Transverse colon (tissue), 4 donors: ENCODE measurements at places on chromosomes 16 and 17. TPM values are rescaled to one million over a fixed set of nuclear protein-coding genes. Genes with fewer than 3 reads are reported as not detected.
A peak's percentile ranks its signal among the peaks of the same experiment; 100 is the strongest.

The PITPNM3 gene
- 40.0 TPM for total RNA-seq

The TBC1D3K gene
- total RNA-seq: not detected

The KRTAP4-6 gene
- not detected for total RNA-seq

The TBC1D3E gene
- total RNA-seq: not detected

The FBXO39 gene
- total RNA-seq: not detected

The CBX8 gene
- 1.5 TPM for total RNA-seq

DNA sequence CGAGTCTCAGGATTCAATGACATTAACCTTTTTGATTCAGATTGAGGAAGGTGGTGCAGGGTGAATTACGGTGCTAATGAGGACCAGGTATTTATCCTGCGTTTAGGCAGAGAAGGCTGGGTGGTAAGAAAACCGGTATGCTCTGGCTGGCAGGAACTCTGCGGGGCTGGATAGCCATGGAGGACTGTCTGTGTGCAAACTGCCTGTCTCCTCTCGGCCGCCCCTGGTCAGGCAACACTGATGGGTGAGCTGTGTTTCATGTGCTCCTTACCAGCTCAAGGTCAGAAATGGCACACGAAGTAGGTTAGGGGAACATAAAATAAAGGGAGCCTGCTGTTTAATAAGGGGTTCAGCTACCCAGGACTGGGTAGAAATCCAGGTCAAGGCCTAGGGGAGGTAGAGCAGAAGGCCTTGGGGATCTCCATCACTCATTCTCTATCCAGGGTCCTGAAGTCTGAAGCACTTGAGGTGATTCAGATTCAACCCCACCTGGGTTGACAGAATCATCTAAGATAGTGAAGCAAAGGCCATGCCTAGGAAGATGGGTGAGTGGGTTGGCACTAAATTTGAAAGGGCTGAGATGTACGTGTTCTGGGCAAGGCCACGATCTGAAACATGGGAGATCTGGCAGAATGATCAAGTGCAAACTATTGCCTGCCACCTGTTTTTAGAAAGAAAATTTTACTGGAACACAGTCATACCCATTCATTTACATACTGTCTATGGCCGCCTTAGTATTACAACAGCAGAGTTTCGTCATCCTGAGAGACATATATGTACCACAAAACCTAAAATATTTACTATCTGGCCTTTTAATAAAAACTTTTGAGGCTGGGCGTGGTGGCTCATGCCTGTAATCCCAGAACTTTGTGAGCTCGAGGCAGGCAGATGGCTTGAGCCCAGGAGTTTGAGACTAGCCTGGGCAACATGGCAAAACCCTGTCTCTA lies 292.5 kb downstream of the XYLT1 start:
- no peaks in the 10 kb centered on the region for H3K4me1 ChIP-seq
- no peaks in the 10 kb centered on the region for H3K27me3 ChIP-seq
- DNase-seq: no peak
- no peak overlapping the region for H3K4me3 ChIP-seq
- H3K36me3 ChIP-seq: no peaks in the 10 kb centered on the region
- no peak overlapping the region for H3K27ac ChIP-seq

GRCh38 chr17:48704361-48705248 lies 17.7 kb downstream of the PRAC1 start:
- no peak overlapping the region for H3K4me3 ChIP-seq
- no peaks in the 10 kb centered on the region for H3K4me1 ChIP-seq
- no peak overlapping the region for H3K27ac ChIP-seq
- no peak for DNase-seq
- peaks cover 52% of the 10 kb centered on the region for H3K27me3 ChIP-seq

- H3K4me3 ChIP-seq: no peak overlapping the region
- DNase-seq: no peak
- peaks cover 55% of the 10 kb centered on the region for H3K36me3 ChIP-seq
- H3K27ac ChIP-seq: no peak overlapping the region
- H3K4me1 ChIP-seq: no peaks in the 10 kb centered on the region
- H3K27me3 ChIP-seq: no peaks in the 10 kb centered on the region
Observed at GRCh38 chr17:29086628-29087332, 43.8 kb downstream of the PIPOX start.

DNA sequence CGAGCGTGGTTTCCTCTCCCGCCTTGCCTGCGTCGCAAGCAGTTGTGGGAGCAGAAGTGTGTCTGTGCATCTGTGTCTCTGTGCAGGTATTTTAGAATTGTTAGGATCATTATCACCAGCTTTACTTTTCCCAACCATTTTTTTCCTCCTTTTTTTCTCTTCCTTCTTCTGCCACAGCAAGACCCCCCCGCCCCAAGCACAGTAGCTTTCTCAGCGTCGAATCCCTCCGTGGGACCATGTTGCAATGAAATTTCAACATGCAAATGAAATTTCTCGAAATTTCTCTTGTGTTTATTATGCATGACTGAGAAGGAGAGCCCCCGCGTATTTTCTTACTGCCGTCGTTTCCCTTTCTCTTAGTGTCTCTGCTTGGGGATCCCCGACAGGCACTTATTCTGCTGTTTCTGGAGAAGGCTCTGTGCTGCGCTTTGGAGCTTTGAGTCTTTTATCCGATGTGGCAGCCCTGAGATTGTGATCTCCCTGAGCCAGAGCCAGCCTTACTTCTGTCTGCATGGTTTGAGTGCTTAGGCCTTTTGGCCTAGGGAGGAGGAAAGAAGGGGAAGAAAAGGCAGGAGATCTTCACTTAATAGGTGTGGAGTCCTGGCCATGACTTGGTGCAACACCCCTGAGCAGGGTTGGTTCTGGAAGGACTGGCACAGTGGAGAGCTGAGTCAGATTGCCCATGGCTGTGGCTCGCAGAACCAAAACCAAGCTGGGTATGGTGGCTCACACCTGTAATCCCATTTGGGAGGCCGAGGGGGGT lies 5.0 kb downstream of the ARMC7 start:
- no peaks in the 10 kb centered on the region for H3K36me3 ChIP-seq
- peaks cover 8% of the 10 kb centered on the region for H3K4me1 ChIP-seq

DNA sequence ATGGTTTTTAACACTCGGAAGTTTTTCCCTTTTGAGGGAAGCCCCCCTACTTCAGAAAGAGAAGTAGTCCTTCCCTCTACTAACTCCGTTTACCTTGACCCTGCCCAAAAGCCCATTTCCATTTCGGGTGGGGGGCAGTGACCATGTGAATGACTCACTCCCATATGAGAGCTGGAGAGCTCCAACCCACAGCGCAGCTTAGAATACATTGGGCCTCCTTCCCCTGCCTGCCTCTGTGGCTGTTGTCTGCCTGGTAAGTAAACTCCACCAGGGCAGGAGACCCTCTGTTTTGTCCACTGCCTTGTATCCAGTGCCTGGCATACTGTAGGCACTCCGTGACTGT lies 985 bp downstream of the SGSM2 start:
- peak overlapping the region; percentile 92 for H3K27ac ChIP-seq
- DNase-seq: no peak
- H3K4me1 ChIP-seq: peaks cover 6% of the 10 kb centered on the region
- peaks cover 16% of the 10 kb centered on the region for H3K36me3 ChIP-seq
- H3K4me3 ChIP-seq: peak overlapping the region; percentile 98
- H3K27me3 ChIP-seq: no peaks in the 10 kb centered on the region

DNA sequence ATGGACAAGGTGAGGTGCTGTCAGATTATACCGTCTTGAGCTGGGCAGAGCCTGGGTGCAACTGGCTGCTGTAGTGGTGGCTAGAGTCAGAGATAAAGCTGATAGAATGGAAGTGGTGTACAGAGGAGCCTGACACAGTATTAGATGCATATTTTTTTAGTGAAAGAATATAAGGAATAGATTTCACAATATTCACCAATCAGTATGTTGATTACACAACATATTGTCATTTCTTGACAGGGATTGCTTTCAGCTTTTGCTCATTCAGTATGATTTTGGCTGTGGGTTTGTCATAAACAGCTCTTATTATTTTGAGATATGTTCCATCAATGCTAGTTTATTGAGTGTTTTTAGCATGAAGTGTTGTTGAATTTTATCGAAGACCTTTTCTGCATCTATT lies 1.7 kb upstream of the CCL23 start:
- H3K36me3 ChIP-seq: no peaks in the 10 kb centered on the region
- no peaks in the 10 kb centered on the region for H3K4me1 ChIP-seq
- no peaks in the 10 kb centered on the region for H3K27me3 ChIP-seq
- H3K27ac ChIP-seq: no peak overlapping the region

- no peaks in the 10 kb centered on the region for H3K27me3 ChIP-seq
- H3K4me3 ChIP-seq: no peak overlapping the region
- no peaks in the 10 kb centered on the region for H3K36me3 ChIP-seq
- DNase-seq: no peak
Observed at GRCh38 chr16:50114357-50115129, 38.6 kb upstream of the TENT4B start.

DNA sequence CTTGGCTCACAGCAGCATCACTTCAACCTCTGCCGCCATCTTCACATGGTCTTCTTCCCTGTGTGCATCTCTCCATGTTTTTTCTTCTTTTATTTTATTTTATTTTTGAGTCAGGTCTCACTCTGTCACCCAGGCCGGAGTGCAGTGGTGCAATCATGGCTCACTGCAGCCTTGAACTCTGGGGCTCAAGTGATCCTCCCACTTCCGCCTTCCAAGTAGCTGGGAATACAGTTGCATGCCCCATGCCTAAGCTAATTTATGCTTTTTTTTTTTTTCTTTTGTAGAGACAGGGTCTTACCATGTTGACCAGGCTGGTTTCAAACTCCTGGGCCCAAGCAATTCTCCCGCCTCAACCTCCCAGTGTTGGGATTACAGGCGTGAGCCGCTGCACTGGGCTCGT lies 1.9 kb downstream of the NUDT7 start:
- H3K4me3 ChIP-seq: no peak overlapping the region
- no peak for DNase-seq
- H3K4me1 ChIP-seq: no peaks in the 10 kb centered on the region
- no peak overlapping the region for H3K27ac ChIP-seq
- H3K27me3 ChIP-seq: no peaks in the 10 kb centered on the region

- peaks cover 7% of the 10 kb centered on the region for H3K4me1 ChIP-seq
- H3K4me3 ChIP-seq: peak within 1 kb of the TSS; percentile 15
- H3K27me3 ChIP-seq: peaks cover 43% of the 10 kb centered on the region
- H3K27ac ChIP-seq: peak within 1 kb of the TSS; percentile 53
- peak; percentile 75 for DNase-seq
Observed at GRCh38 chr16:2857451-2858244, at the start of gene PRSS22. Gene PRSS22 (minus strand): TSS chr16:2858170. CDS start chr16:2858104, 66 bp downstream.

- no peaks in the 10 kb centered on the region for H3K4me1 ChIP-seq
- DNase-seq: no peak
- H3K27ac ChIP-seq: no peak overlapping the region
- H3K4me3 ChIP-seq: no peak overlapping the region
- no peaks in the 10 kb centered on the region for H3K27me3 ChIP-seq
Observed at GRCh38 chr17:65797101-65797500, 235.7 kb upstream of the AXIN2 start.

DNA sequence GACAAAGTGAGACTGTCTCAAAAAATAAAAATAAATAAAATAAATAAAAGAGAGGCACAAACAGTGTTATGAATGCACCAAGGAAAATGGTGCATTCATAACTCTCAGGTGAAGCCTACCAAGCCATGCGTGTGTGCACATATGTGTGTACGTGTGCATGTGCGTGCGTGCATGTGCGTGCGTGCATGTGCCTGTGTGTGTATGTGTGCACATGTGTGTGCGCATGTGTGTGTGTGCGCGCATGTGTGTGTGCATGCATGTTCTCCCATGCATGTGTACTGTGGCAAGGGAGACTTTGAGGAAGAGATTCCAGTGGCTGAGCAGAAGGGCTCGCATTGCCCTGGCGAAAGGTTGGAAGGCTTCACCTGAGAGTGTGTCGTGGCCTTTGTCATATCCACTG lies 4.7 kb downstream of the SPN start:
- no peaks in the 10 kb centered on the region for H3K27me3 ChIP-seq
- no peaks in the 10 kb centered on the region for H3K36me3 ChIP-seq
- no peak overlapping the region for H3K4me3 ChIP-seq
- no peak overlapping the region for H3K27ac ChIP-seq
- DNase-seq: no peak
- peaks cover 10% of the 10 kb centered on the region for H3K4me1 ChIP-seq
